Prostate gland (tissue), 2 donors: ENCODE measurements at places on chromosomes 4 and X. TPM values are rescaled to one million over a fixed set of nuclear protein-coding genes. Genes with fewer than 3 reads are reported as not detected.

The MID1 gene
- total RNA-seq = 14.6 TPM

The ZDHHC15 gene
- 2.9 TPM for total RNA-seq

The KCNIP4 gene
- total RNA-seq = 1.2 TPM

The SPATA18 gene
- 16.6 TPM for total RNA-seq

The ARMCX2 gene
- 26.4 TPM for total RNA-seq

The SPANXA2 gene
- 3.2 TPM for total RNA-seq

- no peak overlapping the region for H3K27ac ChIP-seq
- H3K4me1 ChIP-seq = no peaks in the 10 kb centered on the region
- DNase-seq = no peak
- H3K27me3 ChIP-seq = no peaks in the 10 kb centered on the region
Measured at GRCh38 chrX:119690921-119691716, 1.8 kb downstream of the SEPTIN6 start.

- H3K36me3 ChIP-seq = no peaks in the 10 kb centered on the region
- no peaks in the 10 kb centered on the region for H3K4me1 ChIP-seq
- DNase-seq = no peak
- H3K27me3 ChIP-seq = no peaks in the 10 kb centered on the region
- no peak overlapping the region for H3K27ac ChIP-seq
- no peak overlapping the region for H3K4me3 ChIP-seq
Measured at GRCh38 chr4:54473077-54473545, 184.6 kb upstream of the KIT start.

DNA sequence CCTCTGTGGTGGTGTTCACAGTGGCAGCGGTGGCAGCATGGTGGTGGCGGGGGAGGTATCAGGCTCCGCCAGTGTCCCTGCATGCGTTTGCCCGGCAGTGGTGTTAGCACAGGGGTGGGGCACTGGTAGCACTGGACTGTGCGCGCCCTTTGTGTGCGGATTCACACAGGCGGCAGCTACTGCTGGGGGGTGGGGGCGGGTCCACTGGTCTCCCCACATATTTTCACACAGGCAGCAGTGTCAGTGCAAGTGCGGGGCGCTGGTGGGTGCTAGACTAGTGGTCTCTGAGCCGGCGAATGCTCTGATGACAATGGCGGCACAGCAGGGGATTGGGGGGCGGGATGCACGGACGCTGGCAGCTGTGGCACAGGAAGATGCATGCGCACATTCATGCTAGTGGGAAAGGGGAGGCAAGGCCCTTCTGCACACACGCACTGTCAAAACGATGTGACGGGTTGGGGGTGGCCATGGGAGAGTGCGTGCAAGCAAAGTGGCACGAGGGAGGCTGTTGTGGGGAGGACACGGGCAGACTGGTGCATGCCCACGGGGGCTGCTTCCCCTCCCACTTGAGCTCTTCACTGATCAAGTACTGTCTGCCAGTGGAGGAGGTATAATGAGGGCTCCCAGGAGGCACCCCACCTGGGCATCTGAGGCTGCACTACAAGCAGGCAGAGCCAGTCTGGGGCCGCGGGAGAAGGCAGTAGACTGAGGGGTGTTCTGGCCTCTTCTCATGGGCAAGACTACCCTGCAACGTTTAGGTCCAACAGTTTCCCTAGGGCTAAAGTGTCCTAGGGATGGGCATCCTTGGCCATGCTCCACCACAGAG is 53.0 kb downstream of the POF1B start:
- no peak overlapping the region for H3K4me3 ChIP-seq
- no peaks in the 10 kb centered on the region for H3K36me3 ChIP-seq
- no peak overlapping the region for H3K27ac ChIP-seq
- no peaks in the 10 kb centered on the region for H3K27me3 ChIP-seq
- DNase-seq = no peak

DNA sequence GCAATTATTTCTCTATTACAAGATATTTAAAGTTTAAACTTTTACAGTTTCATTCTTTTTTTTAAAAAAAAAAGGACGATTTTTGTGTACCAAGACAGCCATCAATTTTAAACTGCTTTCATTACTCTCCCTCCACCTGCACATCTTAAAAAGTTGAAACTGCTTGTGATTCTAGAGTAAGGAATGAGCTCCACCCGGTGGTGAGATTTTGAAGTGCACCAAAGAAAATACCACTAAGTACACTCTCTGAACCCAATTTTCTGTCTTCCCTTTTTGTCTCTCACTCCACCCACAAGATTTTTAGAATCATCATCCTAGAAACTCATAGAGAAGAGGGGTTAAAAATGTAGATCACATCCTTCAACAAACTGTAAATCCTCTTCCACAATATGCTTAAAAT is 91.3 kb upstream of the WDR44 start:
- DNase-seq = peak; percentile 19
- no peak overlapping the region for H3K4me3 ChIP-seq
- no peaks in the 10 kb centered on the region for H3K27me3 ChIP-seq
- no peaks in the 10 kb centered on the region for H3K36me3 ChIP-seq
- no peaks in the 10 kb centered on the region for H3K4me1 ChIP-seq

DNA sequence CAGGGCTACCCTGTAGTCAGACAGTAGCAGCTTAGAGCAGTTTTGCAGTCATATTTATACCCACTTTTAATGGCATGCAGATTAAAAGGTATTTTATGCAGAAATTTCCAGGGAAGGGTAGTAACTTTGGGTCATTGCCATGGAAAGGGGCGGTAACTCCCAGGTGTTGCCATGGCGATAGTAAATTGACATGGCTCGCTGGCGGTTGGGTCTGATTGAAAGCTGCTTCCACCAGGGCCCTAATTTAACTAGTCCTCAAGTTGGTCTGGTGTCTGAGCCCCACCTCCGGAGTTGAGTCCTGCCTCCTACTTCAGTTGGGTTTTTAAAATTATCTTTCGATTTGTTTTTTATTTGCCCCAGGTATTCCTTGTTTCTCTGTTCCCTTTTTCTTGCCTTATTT is 70.1 kb downstream of the NAA11 start:
- DNase-seq = no peak
- no peak overlapping the region for H3K27ac ChIP-seq
- H3K4me3 ChIP-seq = no peak overlapping the region
- H3K36me3 ChIP-seq = no peaks in the 10 kb centered on the region

DNA sequence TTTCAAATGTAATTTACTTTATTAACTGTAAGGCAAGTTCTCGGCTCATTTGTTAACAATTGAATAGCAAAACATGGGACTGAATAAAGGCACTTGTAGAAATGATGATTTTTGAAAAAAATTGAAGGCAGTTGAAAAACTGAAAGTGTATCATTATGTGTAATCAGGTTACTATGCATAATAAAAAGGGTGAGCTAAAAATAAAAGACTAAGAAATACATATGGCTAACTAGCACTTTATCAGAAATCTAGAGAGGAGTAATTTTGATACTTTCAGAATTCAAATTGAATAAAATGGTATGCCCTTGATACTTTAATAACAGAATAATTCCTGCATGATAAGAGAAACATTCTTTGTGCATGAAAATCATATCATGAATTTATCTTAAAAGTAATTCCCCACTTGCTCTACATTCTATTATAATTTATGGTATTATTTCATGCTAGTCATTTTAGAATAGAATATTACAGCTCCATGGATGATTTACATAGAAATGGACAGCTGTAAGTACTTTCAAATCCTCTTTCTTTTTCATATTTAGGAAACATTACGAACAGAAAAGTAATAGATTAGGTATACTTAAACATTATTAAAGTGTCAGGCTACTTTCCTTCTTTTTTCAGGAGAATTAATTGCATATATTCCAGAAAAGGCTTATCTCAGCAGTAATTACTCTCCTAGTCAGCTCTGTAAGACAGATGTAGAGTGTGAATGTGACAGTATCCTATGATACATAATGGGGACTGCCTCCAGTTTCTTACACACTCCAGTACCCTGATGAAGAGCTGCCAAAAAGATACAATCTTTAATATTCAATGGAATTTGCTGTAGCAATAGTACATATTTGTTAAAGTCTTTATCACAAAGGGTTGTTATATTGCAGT is 697.3 kb downstream of the CCSER1 start:
- H3K27me3 ChIP-seq = no peaks in the 10 kb centered on the region
- no peak for DNase-seq
- H3K4me1 ChIP-seq = no peaks in the 10 kb centered on the region
- H3K36me3 ChIP-seq = no peaks in the 10 kb centered on the region
- no peak overlapping the region for H3K27ac ChIP-seq

GRCh38 chr4:46720055-46720454 is 189.0 kb downstream of the COX7B2 start:
- no peak overlapping the region for H3K27ac ChIP-seq
- no peak for DNase-seq
- H3K4me1 ChIP-seq = no peaks in the 10 kb centered on the region
- H3K4me3 ChIP-seq = no peak overlapping the region
- no peaks in the 10 kb centered on the region for H3K27me3 ChIP-seq

GRCh38 chrX:66013194-66013816 is 26.6 kb downstream of the VSIG4 start:
- no peaks in the 10 kb centered on the region for H3K4me1 ChIP-seq
- no peak overlapping the region for H3K27ac ChIP-seq
- H3K27me3 ChIP-seq = no peaks in the 10 kb centered on the region
- H3K4me3 ChIP-seq = no peak overlapping the region
- no peak for DNase-seq
- no peaks in the 10 kb centered on the region for H3K36me3 ChIP-seq

DNA sequence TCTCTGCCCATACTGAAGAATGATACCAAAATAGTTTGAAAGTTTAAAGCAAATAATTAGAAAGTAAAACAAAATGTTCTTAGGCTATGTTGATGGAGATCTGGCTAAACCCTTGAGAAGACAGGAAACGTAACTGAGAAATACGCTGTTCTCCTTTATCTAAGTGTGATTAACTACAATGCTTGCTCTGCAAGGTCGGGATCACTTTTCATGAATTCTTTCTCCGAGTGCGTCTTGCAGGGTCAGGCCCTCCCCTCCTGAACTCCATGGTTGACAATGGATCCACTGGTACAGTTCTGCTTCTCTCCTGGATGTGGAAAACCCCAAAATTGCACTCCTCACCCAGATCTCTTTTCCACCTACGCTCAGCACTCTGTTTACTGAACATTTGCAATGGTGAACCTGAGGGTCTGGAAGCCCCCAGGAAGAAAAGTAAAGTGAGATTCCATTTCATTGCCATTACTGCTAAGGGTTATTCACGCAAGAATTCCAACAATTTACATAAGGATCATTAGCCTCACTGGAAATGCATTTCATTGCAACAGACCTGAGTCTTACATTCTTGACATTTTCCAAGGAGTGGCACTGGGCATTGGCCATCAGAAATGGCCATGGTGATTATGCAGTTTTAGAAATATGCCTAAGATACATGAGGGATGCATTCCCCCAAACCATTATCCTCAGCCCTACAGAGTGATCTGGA is 24.6 kb upstream of the WWC2 start:
- no peak for DNase-seq
- H3K27ac ChIP-seq = no peak overlapping the region
- H3K4me3 ChIP-seq = no peak overlapping the region
- no peaks in the 10 kb centered on the region for H3K4me1 ChIP-seq
- no peaks in the 10 kb centered on the region for H3K27me3 ChIP-seq
- no peaks in the 10 kb centered on the region for H3K36me3 ChIP-seq

- H3K36me3 ChIP-seq = no peaks in the 10 kb centered on the region
- H3K4me3 ChIP-seq = no peak overlapping the region
- H3K27me3 ChIP-seq = no peaks in the 10 kb centered on the region
- no peaks in the 10 kb centered on the region for H3K4me1 ChIP-seq
Measured at GRCh38 chrX:10107483-10107882, 49.3 kb upstream of the CLCN4 start.

DNA sequence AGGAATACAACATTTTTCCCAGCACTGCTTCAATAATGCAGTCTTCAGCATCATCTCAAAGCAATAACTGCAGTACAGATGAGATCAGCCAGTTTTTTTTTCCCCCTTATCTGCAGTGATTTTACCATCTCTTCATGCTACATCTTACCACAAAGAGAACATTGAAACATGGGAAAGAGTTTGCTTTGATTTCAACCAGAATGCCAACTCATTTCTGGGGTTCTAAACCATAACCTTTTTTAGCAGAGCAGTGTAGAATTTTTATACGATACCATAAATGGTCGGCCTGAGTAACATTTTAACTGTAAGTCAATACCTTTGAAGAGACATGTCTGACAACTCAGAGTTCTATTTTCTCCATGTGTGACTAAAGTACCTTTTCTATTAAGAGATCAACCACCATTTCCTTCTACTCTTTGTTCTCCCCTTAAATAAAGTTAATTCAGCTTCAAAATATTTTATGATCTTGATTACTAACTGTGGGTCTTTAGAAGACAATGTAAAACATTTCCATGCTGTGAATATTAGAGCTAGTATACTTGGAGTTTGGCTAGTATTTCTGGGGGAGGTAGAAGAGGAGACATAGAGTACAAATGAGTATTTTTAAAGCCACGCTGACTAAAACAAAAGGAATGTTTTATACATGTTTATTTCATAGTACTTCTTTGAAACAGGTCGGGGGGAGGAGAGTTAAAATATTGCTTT is 69.1 kb downstream of the TET2 start:
- H3K27ac ChIP-seq = no peak overlapping the region
- no peaks in the 10 kb centered on the region for H3K27me3 ChIP-seq
- DNase-seq = no peak
- H3K4me3 ChIP-seq = no peak overlapping the region
- H3K36me3 ChIP-seq = no peaks in the 10 kb centered on the region
- H3K4me1 ChIP-seq = no peaks in the 10 kb centered on the region

DNA sequence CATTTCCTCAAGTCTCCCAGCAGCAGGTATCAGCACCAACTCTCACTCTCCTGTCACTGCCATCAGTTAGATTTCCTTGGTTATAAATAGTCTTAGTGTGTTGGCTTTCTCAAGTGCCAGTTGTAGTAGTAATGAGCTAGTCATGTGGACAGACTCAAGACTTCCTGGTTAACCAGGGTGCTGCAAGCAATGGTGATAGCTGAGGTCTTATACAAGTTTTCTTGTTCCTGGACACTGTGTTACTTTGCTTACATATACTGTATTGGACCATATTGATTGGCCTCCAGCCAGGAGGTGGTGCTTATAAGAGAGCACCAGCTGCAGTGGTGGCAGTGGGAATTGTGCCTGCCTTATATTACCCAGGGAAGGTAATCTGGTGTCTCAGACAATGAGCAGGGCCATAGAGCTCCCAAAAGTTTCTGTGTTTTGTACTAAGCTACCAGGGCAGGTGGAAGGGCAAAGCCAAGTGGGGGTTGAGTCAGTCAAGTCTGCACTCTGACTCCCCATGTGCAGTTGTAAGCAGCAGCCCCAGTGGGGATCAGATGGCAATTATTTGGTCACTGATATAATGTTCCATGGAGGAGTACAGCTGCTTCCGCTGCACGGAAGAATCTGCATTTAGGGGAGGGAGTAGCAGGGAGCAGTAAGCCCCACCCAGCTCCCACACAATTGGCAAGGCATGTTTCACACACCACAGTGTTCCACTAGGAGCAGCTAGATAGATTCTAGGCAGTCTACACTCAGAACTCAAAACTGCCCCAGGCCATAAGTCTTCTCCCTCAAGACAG is 24.1 kb upstream of the ZDHHC15 start:
- no peaks in the 10 kb centered on the region for H3K4me1 ChIP-seq
- H3K27ac ChIP-seq = no peak overlapping the region
- no peaks in the 10 kb centered on the region for H3K27me3 ChIP-seq
- no peak overlapping the region for H3K4me3 ChIP-seq
- DNase-seq = no peak
